DMS153 (cell line): ENCODE measurements at places on chromosomes 4 and X.

DNA sequence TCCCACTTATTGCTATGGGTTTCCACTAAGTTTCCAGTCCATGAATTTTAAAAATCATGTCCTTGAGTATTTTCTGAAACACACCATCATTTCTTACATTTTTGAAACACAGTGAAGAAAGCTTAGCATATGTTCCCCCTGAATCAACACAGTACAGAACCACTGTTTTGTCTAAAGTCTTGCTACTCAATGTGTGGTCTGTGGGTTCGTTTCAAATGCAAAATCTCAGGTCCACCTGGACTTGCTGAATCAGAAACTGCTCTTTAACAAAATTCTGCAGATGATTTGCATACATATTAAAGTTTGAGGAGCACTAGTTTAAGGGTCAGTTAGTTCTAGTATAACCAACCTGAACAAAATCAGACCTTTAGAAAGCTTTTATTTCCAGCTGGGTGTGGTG lies 60.4 kb downstream of the SUPT20HL2 start:
- DNase-seq: no peak

GRCh38 chrX:40188573-40189417 lies 91.0 kb upstream of the BCOR start:
- DNase-seq: no peak

GRCh38 chr4:30256116-30256832 lies 463.9 kb upstream of the PCDH7 start:
- DNase-seq: no peak

- DNase-seq: peak; percentile 49
Measured at GRCh38 chrX:137426695-137427425, 139.1 kb upstream of the ZIC3 start.

DNA sequence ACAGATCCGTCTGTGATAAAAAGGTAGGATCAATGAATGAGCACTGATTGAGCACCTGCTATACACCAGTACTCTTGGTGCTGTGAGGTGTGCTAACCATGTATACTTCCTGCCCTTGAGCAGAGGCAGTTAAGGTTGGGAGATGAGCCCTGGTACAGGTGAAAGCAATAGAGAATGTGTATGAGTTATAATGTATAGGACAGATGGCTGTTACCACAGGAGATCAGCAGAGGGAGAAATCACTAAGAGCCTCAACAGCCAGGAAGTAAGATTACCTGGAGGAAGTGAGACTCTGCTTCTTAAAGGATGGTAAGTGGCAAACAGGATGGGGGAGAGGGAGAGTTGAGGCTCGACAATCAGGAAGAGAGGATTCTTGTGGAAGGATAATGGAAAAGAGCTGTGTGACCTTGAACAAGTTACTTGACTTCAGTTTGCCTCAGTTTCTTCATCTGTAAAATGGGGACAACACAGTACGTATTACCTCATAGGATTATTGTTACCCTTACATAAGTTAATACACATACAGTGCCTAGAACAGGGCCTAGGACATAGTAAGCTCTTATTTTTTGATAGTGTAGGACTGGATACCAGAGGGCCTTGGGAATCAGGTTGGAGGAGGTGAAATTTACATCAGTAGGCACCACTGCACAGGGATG lies 9.1 kb downstream of the CXCR3 start:
- DNase-seq: no peak

GRCh38 chrX:3244203-3244743 lies 102.2 kb downstream of the MXRA5 start:
- DNase-seq: no peak
